ENCODE measurements at places on chromosomes 16 and 17.
A peak's percentile ranks its signal among the peaks of the same experiment; 100 is the strongest.

DNA sequence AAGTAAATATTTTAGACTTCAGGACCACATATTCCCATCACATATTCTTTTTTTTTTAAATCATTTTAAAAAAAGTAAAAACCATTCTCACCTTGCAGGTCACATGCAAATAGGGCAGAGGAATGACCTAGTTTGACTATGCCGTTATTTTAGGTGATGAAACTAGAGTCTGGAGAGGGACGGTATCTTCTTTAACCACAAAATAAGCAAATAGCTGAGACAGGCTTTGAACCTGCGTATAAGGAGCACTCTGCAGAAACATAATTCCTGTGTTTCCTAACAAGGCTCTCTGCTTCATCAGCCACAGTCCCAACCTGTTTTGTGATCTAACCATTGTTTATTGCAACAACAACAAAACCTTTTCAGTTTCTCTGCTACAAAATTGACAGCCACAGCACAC lies 121.5 kb downstream of the PCTP start:
- DNase-seq = no peak

- DNase-seq = no peak
These were observed 9.7 kb downstream of the CCDC57 start for GRCh38 chr17:82202981-82203380.

DNA sequence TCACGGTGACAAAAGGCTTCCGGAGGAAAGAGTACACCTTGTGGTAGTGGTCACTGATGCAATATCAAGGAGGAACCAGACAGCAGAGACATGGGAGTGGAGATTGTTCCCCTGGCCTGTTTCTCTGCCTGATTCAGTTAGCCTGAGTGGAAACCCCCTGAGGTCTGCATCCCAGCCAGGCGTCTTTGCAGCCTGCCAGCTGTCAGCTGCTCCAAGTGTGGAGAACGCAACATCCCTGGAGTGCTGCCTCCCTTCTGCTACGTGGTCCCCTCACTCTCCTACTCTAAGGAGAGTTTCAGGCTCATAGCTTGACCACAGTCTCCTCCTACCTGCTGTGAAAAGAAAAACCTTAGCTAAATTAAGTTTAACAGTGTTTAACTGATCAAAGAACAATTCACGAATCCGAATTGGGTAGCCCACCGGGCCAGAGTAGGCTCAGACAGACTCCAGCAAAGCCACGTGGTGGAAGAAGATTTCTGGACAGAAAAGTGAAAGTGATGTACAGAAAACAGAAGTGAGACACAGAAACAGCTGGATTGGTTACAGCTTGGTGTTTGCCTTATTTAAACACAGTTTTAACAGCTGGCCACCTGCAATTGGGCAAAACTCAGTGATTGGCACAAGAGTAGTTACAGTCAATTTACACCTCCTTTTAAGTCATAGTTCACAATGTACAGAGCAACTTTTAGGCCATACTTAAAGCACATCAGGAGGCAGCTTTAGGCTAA lies 188.6 kb downstream of the DNAH9 start:
- DNase-seq = no peak

- no peak for DNase-seq
These were observed 3.2 kb downstream of the NDE1 start for GRCh38 chr16:15653227-15653626.

DNA sequence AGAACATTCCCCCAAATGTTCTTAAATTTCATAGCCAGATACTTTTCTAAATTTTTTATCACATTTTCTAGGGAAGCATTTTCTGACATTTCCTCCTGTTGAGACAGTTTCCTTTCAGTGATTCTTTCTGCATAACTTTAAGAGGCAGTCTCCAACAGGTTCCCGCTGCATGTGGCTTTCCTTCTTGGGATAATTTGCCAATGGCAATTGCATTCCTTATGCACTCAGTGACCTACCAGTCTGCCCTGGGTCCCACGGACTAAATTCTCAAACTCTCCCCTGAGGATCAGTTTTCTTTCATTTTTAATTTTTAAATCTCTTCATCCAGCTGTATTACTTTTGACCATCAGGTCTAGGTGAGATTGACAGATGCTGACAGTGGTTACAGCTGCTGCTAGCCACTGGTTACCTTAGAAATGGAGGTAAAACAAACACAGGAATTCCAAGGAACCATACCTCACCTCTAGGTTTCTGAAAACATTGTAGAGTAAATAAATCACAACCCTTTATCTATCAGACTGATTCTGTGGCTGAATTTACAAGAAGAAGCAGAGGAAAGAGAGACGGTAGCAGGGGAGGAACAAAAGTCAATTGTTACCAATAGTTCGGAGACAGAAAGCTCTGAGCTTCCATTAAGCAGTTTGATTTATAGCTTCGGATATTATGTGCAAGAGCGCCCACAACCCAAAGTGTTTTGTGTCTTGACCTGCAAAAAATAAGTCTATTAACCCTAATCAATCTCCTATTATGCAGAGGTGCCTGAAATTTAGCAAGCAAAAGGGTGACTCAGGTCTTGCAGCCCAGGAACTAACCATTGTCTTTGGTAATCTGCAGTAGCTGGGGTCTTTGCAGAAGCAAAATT lies 216.0 kb downstream of the PMP22 start:
- no peak for DNase-seq

- DNase-seq = no peak
These were observed 13.8 kb downstream of the PKD1 start for GRCh38 chr16:2121853-2122252.

GRCh38 chr16:4517812-4518680 lies 20.5 kb downstream of the CDIP1 start:
- peak; percentile 30 for DNase-seq

GRCh38 chr17:18059283-18059682 lies 20.1 kb downstream of the GID4 start:
- DNase-seq = no peak

- DNase-seq = no peak
These were observed 17.1 kb downstream of the RAI1 start for GRCh38 chr17:17698371-17698770.

DNA sequence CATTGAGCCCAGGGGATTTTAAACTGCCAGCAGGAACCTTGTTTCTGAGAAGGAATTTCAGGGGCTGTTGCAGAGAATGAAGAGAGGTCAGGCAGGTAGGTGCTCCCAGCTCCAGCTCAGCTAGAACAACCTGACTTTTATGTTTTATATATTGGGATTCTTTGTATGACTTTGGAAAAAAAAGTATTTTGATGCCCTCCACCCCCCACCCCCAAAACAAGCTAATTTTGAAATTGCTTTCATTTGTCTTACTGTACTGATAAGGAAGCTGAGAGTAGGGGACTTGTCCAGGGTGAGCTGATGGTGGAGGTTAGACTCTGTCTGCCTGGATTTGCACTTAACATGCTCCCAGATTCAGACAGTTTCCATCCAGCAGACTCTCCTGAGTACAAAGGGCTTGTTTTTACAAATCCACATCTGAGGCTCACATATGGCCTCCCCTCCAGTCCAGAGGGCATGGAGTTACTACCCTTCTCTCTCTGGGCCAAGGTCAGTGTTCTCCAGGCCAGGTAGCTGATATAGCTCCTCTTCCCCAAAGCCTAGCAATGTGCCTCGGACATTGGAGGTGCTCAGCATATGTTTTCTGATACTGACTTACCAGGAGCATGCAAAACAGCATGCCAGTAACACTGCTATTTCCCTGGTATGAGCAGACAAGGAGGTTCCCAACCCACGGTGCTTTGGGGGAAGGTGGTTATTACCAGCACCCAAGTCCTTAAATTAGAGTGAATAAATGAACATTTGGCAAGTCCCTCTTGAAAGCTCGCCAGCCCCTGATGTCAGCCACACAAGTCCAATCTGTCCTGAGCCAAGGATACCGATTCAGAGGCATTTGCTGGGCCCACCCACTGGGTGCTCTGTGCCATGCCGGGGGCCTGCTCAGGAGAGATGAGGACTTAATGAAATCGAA lies 11.3 kb downstream of the STX1B start:
- no peak for DNase-seq

DNA sequence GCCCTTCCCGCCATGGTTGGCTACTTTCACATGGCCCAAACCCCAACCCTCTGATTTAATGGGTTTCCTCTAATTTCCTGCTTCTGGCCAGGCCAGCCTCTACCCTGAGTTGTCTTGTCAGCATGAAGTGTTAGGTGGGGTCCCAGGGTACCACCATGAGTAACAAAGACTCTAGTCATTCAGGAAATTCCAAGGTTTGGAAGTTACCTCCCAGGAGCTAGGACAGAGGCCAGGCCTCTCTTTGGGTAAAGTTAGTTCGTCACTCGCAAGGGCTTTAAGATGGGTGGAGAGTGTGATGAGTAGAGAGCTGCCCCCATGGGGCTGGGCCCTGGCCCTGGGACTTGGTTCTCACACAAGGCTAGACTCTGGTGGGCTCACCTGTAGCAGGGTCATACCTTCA lies 54.6 kb downstream of the PLD6 start:
- no peak for DNase-seq

DNA sequence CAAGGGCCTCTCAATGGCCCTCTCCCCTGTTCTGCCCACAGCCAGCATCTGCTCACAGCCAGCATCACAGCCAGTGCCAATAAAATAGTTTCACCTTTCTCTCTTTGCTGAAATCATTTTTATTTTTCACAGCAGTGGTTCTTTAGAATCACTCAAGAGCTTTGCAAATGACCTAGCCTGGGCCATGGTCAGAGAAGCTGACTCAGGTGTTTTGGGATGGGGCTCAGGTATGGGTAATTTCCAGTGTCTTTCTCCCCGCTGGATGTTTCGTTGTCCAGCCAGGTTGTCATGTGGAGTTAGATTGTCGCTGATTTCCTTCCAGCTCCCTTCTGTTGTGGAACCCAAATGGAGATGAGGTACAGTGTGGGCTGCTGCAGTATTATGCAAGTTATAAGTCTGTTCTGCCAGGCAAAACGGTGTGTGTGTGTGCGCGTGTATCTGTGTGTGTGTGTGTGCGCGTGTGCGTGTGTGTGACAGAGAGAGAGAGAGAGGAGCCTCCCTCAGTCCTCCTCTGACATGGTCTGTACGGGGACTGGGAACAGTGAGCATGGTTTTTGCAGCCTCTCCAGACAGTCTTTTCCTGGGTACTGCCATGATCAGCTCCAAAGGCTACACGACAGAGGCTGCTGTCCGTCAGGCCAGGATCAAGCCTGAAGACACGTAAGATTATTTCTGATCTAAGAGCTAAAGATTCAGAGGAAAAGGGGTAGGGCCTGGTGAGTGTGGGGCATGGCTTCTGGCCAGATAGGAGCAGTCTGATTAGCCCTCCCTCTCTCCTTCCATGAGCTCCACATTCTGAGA lies 1.4 kb upstream of the PMP22 start:
- no peak for DNase-seq

GRCh38 chr17:56038131-56038530 lies 115.1 kb upstream of the ANKFN1 start:
- DNase-seq = no peak

DNA sequence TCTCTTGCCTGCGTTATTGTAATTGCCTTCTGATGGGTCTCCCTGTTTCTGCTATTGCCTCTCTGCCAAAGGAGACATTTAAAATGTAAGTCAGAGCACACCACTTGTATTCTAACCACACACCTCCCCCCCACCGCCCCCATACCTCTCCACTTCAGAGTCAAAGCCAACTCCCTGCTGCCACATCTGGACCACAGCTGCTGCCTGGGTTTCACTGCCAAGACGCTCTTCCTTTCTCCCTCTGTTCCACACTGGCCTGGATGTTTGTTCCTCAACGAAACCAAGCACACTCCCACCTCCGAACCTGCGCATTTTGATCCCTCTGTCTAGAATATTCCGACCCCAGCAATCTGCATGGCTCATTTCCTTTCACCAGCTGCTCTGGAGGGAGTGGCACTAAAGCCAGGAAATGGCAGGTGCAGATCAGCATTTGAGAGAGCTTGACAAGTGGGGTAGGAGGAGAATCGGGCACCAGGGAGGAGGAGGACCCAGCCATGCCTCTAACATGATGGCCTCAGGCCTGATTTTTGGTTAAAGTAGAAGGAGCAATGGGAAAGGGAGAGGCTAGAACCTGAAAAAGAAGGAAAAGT lies 92.4 kb upstream of the HS3ST2 start:
- DNase-seq = no peak

DNA sequence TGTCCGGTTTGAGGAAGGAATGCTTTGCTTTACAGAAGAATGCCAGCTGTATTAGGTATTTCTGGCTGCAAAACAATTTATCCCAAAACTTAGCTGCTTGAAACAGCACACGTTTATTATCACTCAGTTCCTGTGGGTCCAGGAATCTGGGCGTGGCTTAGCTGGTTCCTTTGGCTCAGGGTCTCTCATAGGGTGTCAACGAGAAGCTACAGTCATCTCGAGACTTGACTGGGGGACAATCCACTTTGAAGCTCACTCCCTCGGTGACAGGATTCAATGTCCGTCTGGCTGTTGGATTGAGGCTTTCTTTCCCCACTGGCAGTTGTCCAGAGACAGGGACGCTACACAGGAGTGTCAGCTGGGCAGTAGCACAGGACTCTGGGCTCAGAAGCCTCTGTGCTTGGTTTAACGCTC lies 9.6 kb upstream of the RHBDF2 start:
- DNase-seq = no peak

DNA sequence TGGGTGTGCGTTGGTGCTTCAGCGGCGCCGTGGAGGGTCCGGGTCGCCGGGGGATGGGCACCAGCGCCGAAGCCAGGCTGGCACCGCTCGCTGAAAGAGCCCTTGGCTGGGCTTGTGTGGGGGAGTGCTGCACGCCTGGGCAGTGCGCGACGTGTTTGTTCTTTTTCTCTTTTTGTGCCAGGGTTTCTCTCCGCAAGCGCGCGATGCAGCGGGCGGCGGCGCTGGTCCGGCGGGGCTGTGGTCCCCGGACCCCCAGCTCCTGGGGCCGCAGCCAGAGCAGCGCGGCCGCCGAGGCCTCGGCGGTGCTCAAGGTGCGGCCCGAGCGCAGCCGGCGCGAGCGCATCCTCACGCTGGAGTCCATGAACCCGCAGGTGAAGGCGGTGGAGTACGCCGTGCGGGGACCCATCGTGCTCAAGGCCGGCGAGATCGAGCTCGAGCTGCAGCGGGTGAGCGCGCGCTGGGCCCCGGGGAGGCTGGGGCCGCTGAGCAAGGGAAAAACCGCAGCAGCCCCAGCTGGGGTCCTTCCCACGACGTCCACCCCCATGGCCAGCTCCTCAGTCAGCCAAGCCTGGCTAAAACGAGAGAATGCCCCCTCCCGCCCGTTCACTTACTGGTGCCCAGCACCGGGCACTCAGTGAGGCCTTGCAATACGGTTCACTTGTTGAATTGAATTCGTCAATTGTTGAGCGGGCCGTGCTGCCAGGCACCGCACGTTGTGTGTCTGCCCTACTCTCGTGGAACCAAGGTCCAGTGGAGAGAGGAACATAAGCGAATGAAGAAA lies 541 bp downstream of the GPT2 start:
- peak; percentile 51 for DNase-seq

GRCh38 chr17:77480199-77480508 lies 339.4 kb downstream of the SEC14L1 start:
- DNase-seq = no peak
